Forelimb muscle (tissue), 1 donor: ENCODE measurements at places on chromosomes 5 and 9. TPM values are rescaled to one million over a fixed set of nuclear protein-coding genes. Genes with fewer than 3 reads are reported as not detected.

Gene GPSM1
- polyA plus RNA-seq: 26.0 TPM

Gene AIF1L
- polyA plus RNA-seq: 27.8 TPM

Gene CTNNAL1
- 28.6 TPM for polyA plus RNA-seq

Gene LCN9
- not detected for polyA plus RNA-seq

Gene C9orf153
- polyA plus RNA-seq: 0.22 TPM

Gene SLC6A3
- not detected for polyA plus RNA-seq

Gene SLC46A2
- polyA plus RNA-seq: 0.10 TPM

DNA sequence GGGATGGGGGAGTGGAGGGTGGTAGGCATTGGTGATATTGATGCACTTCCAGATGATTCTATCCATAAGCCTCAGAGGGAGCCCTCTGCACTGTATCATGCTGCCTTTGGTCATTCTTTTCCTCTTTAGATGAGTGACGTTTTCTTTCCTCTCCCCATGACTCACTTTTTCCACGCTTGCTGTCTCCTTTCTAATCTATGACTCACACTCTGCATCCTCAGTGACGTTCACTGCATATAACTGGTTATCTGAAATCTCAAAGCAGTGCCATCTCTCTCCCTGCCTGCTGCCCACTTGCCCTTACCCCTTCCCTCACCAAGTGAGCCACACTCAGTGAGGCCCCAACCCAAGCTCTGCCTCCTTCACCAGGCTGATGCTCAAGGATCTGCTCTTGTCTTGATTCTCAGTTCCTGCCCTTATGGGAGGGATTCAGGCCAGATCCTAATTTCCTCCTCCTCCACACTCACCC lies 31.6 kb downstream of the PTGS1 start:
- no peak for DNase-seq

- no peak for DNase-seq
Observed at GRCh38 chr5:166860426-166860825, 1431.0 kb upstream of the WWC1 start.

DNA sequence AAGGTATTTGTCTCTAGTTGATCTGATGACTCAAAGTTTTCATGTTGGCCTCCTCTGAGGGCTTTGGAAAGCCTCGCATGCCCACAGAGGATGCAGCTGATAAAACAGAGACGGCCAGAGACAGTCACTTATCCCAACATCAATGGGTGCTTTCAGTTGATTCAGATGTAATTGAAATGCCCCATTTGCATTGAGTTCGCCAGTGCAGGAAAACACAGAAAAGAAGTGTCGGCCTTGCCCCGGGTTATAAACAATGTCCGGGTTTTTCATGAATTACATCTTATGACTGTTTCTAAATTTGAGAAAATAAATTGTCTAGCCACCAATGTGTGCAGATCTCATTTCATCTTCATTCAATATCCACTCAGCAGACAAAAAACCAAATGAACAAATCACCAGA lies 42.2 kb upstream of the ICE1 start:
- no peak for DNase-seq

- no peak for DNase-seq
Observed at GRCh38 chr5:76818844-76819831, at the start of gene F2RL1. Gene F2RL1, plus strand, starts transcription at chr5:76819030. Its CDS starts 153 bp downstream, at chr5:76819183.

DNA sequence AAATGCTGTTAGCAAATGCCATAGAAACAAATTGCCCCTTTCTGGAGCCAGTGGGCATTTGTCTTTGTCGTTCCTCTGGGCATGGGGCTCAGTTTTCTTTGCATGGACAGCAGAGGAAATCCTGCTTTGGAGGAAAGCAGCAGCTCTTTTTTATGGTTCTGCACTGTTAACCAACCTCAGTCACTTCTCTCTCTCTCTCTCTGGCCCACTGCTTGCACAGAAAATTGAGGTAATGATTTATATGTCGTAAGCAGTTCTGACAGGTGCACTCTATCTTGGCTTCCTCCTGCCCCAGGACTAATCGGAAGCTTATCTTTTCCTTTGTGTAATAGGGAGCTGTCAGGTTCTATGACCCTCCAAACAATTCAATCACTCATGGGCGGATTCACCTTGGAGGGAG lies 159.6 kb upstream of the GPR151 start:
- DNase-seq: no peak

- no peak for DNase-seq
Observed at GRCh38 chr5:123099514-123100151, 10.6 kb downstream of the PRDM6 start.

- no peak for DNase-seq
Observed at GRCh38 chr9:107759009-107759822, 269.6 kb upstream of the KLF4 start.

DNA sequence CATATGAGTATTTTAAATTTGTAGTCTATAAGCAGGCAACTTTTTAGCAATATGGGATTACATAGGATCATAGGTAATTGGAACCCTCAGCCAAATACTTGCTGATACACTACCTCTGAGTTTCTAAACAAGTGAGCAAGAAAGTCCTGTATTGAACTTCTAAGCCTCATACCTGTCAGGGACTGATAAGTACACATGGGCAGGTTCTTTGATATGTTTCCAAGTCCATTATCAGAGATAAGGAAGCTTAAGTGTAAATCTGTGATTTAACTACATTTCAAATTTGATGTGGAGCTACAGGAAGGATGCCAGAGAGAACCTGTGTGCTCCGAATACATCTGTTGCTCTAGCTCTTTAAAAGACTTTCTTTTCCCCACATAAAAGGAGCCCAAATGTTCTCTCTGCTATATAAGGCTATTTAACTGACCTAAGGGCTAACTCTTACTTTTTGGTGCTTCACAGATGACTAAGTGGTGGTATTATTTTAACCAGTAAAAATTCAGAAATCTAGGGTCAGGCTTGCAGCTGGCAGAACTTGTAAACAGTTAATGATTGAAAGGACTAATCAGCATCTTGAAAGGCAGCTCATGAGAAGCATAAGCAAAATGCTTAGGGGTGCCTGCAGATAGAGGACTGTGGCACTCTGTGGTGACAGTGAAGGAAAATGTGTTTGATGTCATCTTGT lies 228.6 kb downstream of the NR3C1 start:
- no peak for DNase-seq

DNA sequence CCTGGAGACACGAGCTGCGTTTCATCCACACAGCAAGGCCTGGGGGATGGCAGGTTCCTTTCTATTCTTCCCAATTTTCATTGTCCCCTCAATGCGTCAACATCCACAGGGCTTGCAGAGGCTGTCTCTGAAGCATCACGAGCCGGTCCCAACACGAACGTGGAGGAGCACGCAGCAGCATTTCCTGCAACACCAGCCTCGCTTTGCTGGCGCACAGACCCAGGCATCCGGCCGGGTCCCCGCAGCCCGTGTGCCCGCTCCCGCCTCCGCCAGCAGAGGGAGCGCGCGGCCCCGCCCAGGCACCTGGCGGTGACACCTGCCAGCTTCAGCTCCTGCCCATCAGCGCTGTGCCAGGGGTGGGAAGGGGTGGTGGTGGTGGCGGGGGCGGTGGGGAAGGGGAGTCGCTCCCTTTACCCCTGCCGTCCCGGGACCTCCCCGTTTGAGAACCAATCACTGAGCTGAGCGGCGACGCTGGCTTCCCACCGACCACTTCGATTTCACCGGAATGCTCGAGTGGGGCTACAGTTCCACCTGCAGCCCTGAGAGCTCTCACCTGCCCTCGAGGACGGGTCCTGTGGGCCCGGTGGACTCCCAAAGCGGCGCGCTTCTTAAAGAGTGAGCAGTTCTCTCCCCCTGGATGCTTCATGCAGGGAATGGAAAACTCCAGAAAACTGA lies 464.5 kb downstream of the ICE1 start:
- no peak for DNase-seq
